ENCODE measurements at places on chromosomes 4 and X.

DNA sequence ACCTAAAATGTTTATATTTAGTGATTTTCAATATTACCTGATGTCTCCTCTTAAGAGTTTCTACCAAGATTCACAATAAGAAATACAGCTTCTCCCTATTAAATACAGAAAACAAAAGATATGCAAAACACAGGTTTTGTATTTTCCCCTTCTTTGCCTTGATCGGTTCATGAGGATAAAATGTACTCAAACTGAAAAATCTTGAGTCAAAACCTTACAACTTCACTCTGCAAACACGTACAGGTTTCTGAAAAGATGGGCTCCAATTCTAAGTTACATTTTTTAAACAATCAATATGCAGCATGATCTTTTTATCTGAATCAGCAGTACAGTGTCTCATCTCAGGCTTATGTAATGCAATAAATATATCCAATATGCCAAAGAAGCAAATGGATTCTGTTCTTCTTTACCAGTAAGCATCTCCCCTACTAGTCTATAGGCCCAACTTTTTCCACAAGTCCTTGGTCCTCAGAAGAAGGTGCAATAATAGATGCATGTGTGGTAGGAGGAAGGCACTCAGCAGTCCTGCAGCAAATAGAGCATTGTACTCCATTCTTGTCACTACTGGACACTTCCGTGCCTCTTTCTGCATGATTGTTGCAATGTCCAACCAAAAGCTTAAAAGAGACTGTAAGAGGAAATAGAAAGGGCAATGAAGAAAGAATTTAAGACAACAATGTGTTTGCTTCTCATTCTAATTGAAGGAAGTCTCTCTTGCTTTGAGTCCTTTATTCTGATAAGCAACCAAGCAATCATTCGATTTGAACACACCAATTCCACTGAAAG lies 3.2 kb downstream of the MAPK10 start:
- DNase-seq = no peak

DNA sequence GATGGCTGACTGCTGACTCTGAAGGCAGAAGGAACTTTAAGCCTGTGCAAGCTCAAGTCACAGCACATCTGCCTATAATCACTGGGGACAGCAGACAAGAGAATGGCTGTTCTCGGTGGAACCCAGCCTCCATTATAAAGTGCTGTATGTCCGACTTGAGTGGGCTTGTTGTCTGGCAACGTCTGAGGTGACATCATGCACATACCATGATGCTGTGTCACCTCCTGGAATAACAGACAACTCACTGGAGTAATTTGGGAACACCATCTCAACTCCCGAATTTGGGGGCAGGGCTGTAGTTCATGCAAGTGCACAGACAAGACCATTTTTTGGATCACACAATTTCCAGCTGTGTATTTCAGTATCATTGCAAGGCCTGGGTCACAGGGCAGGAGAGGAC lies 59.8 kb upstream of the GPM6B start:
- no peak for DNase-seq

DNA sequence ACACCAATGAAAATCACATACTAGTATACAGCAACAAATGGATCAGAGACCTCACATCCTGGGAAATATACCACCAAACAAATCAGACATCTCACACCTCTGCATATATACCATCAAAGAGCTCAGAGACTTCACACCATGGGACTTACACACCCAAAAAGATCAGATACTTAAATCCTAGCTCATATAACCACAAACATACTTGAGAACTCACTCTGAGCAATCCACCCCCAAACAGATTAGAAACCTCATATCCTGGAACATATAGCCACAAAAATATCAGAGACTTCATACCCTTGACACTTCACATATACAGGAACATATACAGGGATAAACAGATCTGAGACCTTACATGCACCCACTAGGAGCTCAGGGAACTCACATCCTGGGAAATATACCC lies 32.1 kb downstream of the SUV39H1 start:
- DNase-seq = no peak

DNA sequence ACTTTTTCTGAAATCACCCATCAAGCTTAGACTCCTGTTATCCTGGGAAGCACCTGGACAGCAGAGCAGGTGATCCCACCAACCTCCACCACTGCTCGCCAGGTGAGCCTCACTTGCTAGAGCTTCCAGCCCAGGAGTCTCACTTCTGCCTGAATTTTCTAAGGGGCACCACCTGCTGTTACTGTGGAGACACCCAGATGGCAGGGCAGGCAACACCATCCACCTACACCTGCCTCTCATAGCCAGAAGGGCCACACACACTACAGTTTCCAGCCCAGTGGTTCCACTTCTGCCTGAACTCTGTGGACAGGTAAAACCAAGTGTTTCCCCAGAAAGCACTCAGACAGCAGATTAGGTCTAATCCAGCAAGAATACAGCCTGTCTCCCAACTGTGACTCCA lies 262.0 kb downstream of the ARAP2 start:
- DNase-seq = no peak

GRCh38 chr4:39435659-39436563 lies 22.8 kb downstream of the RPL9 start:
- DNase-seq = no peak

DNA sequence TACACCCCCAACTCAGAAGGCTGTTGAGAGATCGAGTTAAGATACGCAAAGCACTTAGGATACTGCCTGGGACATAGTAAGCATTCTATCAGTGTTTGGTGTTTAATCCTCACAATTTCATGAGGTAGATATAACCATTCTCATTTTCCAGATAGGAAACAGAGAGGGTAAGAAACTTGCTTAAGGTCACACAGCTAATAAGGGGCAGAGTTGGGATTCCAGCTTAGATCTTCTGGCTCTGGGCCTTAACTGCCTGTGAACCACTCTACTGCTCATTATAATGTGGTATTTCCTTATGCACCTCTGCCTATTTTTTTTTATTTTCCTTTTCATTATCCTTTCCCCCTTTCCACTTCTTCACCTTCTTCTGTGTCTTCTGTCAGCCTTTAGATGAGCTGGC lies 242.2 kb upstream of the ANXA3 start:
- no peak for DNase-seq

GRCh38 chr4:2126309-2127043 lies 67.3 kb downstream of the NAT8L start:
- no peak for DNase-seq

DNA sequence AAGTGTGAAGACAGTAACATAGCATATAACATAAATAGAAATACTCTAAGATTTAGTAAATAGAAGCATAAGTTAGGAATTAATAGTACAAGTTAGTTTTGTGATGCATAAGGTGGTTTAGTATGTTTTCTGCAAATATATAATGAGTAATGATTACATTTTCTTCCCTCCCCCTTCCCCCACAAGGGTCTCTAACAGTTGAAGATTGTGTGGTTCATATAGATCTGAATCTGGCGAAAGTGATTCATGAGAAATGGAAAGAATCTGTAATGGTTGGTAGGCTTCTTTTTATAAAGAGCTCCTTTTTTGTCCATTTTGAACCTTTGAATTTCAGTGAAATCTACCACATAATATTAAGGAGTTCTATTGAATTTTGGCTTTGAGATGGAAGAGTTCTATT lies 66.3 kb downstream of the N4BP2 start:
- no peak for DNase-seq

DNA sequence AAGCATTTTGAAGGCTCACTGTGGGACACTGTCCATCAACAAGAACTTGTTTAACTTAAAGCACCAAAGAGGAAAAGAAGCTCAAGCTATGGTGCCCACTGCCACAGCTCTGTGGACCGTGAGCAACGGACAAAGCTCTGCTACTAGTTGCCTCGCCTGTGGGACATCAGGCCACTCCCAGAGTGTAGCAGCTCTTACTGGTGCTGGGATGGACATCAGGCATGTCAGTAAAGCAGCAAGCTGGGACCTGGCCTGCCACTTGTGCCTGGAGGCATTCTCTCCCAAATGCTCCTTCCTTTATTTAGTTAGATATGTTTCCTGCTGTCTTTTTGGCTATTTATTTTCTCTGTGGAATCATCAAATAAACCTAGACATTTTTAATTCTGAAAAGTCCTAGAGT lies 46.7 kb downstream of the TMEM154 start:
- DNase-seq = no peak

Measured in NCI-H774 (cell line).